ENCODE measurements at places on chromosomes 6 and 20.

DNA sequence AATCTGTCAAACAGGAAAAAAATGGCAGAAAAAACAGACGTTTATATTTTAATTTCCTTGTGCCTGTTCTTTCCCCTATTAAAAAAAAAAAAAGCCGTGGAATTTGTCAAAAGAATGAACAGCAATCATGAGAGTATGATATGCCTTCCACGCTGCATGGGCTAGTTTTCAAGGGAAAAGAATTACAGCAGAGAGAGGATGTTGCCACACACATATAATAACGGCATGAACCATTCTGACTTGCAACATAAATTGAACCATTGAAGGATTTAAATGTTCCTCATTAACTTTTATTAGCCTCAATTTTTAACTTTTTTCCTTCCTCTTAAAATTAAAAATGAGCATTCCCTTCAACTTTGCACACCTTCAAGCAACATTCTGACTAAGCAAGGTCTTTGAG lies 301.8 kb downstream of the FOXC1 start:
- no peak for DNase-seq

GRCh38 chr6:166162599-166163342 lies 4.9 kb downstream of the TBXT start:
- DNase-seq, result no peak

DNA sequence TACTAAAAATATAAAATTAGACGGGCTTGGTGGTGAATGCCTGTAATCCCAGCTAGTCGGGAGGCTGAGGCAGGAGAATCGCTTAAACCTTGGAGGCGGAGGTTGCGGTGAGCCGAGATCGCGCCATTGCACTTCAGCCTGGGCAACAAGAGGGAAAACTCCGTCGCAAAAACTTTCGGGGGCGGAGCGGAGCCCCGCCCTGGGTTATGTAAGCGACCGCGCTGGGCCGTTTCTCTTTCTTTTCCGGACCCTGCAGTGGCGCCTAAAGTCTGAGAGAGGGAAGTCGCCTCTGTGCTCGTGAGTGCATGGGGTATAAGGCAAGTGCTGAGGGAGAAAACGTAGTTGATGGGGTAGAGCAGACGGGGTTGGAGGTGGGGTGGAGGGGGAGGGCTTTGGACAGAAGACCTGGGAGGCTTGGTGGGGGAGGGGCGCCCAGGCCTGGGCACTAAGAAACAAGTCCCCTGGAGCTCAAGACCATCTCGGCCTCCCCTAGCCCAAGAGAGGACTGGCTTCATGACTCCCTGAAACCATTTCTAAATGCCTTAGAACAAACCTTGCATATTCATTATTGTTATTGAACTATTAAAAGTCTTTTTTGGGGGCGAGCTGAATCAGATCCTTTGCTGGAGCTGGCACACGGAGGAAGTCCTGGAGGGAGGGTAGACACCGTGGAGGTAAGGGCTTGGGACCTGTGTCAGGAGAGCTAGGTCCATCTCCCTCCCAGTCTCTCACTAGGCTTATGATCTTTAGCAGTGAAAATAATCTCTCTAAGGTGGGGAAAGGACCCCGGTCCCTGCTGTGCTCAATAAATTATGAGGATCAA lies 2.7 kb upstream of the MICA start:
- DNase-seq, result peak; percentile 61

- DNase-seq, result no peak
These were observed 5.9 kb downstream of the ZNF512B start for GRCh38 chr20:63963784-63964301.

DNA sequence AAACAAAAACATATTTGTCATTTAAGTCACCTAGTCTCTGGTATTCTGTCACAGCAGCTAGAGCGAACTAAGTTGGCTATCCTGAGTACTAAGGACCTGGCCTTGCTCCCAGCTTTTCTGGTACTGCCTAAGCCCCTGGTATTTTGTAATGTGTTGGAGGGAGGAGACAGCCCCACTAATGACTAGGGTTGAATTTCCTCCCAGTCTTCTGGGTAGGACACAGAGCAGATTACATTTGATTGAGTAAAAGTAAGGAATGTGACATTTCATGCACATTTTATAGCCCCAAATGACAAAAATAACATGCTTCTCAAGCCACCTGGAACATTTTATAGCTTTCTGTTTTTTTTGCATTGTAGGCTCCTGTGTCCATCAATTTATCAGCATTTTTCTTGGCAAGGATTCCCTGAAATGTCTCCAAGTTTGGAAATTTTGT lies 47.9 kb upstream of the DDR1 start:
- no peak for DNase-seq

- DNase-seq, result no peak
These were observed 48.1 kb upstream of the CHRNA4 start for GRCh38 chr20:63409066-63409833.

- no peak for DNase-seq
These were observed 44.2 kb downstream of the AKAP12 start for GRCh38 chr6:151284012-151284411.

DNA sequence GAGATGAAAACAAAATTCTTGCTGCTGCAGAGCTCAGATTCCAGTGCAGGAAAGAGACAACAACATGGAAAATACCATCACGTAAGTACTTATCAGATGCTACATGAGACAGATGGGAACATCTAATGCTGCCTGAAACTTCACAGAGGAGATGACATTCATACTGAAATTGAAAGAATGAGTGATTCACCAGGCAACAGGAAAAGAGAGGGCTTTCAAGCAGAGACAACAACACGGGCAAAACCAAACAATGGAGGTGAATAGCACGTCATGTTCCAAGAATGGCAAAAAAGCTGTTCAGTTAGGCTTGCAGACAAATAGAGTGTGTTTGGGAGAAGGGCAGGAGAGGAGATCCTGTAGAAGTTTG lies 39.3 kb downstream of the GTF2H5 start:
- no peak for DNase-seq

- no peak for DNase-seq
These were observed 18.2 kb downstream of the GPX5 start for GRCh38 chr6:28543651-28544610.

DNA sequence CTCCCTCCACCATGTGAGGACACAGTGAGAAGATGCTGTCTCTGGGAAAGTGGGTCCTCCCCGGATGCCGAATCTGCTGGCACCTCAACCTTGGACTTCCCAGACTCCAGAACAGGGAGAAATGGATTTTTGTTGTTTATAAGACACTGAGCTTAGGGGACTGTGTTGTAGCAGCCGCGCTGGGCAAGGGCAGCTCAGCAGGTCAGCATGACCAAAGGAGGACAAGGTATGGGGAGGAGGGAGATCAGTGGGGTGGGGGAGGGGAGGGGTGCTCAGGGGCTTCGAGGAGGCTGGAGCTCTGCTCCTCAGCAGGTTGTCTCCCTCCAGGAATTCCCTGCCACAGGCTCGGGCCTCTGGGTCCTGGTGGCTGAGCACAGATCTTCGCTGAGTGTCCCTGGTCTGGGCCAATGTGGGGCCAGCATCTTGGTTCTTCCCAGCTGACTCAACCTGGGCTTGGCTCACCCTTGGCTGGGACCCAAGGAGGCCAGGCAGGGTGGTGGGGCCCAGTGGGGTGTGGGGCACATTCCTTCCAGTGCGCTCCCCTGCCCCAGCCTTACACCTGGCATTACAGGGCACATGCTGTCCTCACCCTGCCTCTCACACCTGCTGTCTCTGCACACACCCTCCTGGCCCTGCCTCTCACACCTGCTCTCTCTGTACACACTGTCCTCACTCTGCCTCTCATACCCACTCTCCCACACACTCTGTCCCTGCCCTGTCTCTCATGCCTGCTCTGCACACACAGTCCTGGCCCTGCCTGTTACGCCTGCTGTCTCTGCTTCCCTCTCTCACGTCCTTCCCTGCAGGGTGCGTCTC lies 107.3 kb downstream of the SYCP2 start:
- DNase-seq, result no peak

DNA sequence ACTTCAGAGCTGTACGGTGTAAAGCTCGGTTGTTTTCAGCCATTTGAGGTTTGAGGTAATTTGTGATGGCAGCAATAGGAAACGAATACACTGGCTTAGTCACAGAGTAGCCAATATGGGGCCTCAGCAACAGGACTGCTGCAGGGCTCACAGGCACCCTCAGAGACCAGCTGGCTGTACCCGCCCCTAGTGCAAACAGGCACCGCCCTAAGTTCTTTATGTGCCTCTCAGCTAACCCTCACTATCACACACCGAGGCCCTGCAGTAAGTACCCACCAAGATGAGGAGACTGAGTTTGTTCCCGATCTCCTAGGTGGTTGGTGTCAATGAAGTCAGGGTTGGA lies 11.2 kb upstream of the SERPINB9 start:
- DNase-seq, result no peak

DNA sequence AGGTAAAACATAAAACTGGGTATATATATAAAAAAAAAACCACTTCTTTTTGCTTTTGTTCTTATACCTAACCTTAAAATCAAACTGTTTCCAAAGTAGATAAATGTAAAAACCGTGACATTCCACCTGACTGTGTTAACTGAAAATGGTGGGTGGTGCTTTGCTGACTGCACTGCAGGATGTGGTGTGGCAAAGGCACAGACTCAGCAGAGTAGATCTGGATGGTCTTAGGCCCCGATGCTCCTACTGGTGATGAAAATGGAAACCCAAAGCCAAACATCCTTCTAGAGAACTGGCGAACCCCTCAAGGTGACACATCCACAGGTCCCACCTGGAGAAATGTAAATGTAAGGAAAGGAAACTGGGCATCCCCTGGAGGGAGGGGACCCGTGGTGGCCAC lies 8.9 kb downstream of the TGIF2 start:
- no peak for DNase-seq

DNA sequence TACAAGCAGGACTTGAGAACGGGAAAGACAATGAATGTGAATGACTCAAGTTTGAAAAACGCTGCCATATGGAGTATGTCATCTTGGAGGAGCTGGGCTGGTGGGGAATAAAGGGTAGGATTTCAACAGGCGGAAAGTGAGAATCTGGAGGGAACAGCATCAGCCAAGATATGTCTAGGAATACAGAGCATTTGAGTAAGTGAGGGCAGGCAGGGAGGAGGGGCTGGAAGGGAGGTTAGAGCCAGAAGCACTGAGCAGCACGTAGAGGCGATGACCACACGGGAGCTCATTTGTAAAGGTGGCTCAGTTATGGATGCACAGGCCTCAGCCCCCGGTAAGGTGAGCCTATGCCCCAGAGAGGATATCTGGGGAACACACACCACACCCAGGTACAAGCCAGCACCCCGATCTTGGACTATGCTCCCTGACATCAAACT lies 115.1 kb downstream of the ZMYND8 start:
- DNase-seq, result no peak

GRCh38 chr20:38870733-38871559 lies 55.3 kb upstream of the FAM83D start:
- no peak for DNase-seq

GRCh38 chr20:64108731-64109681 lies 1.6 kb upstream of the NPBWR2 start:
- no peak for DNase-seq

DNA sequence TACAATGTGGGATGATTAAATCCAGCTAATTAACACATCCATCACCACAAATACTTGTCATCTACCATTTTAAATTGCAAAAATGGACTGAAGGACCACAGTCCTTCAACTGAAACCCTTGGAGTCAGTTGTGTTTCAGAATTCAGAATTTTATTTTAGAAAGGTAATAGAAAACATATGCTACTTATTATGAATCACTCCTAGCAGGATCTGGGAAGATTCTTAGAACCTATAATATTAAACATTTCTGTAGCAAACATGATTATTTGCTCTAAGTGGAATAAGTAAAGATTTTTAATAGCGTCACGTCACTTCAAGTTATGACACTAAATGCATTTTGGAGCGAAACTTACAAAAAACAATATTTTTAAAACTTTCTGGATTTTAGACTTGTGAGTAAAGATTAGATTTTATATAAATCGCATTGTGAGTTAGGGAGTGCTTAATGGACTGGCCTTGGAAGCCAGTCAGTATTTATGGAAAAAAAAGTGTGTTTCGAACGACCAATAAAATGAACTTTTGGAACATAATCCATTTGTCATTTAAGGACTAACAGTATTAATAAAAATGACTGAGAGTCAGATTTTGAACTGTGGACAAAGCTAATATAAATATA lies 71.8 kb upstream of the PHACTR2 start:
- no peak for DNase-seq

- DNase-seq, result no peak
These were observed 392.4 kb downstream of the BMP2 start for GRCh38 chr20:7159903-7160302.

- no peak for DNase-seq
These were observed 233.2 kb downstream of the LY86 start for GRCh38 chr6:6821639-6822261.

DNA sequence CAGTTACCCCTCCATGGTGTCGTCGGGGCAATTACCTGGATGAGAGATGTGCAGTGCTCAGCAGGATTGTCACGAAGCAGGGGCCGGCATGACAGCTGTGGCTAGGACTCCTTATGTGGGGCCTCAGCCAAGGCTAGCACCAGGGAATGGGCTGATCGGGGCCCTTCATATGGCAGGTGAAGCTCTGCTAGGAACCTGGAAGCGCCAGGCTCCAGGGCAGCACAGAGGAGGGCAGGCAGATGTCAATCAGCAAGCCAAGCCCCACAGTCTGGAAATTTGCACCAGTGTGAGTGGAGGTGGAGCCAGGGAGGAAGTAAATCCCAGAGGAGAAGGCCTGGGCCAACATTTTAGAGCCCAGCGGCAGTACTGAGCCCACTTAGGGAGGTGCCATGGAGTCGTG lies 21.2 kb downstream of the SYNDIG1 start:
- DNase-seq, result no peak

DNA sequence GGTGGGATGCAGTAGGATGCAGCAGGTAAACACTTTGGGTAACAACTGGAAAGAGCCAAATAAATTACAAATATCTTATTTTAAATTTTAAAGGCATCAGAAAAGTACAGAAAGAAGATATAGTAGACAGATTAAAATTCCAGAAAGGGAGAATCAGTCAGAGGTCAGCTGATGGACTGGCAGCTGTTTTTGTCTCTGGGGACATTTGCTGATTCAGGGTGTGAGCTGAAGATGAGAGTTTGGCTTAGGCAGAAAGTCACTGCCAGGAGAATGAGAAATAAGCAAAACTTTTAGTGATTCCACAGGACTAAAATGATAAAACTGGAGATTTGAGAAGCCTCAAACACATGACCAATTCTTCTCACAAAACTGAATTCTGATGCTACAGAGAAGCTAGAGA lies 39.5 kb downstream of the AHI1 start:
- DNase-seq, result no peak

GRCh38 chr6:153117986-153118879 lies 12.8 kb downstream of the RGS17 start:
- DNase-seq, result no peak

GRCh38 chr6:47690791-47691190 lies 7.6 kb upstream of the ADGRF4 start:
- DNase-seq, result no peak

DNA sequence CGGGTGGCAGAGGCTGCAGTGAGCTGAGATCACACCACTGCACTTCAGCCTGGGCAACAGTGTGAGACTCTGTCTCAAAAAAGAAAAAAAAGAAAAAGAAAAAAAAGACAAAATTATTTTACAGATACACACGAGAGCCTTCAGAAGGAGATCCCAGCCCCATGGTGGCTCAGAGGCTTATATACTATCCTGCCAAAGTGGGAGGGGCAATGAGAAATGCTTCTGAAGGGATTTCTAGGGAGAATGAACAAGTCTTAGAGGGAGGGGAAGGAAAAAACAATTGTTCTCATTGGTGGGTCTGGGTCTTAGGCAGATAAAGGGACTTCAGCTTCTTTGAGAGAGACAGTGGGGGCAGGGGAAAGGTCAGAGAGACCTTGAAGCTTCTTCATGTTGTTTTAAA lies 76.8 kb downstream of the BANF2 start:
- DNase-seq, result no peak

Data from stimulated activated CD8-positive, alpha-beta memory T cell treated with anti-CD3 and anti-CD28 coated beads, Interleukin-12 subunit alpha, Interleukin-12 subunit beta, amount 100 ng/mL, for 4 hours (primary cell).